ENCODE measurements at places on chromosomes 12 and 14.

- no peak for DNase-seq
Measured at GRCh38 chr12:16166563-16167470, 110.7 kb downstream of the SLC15A5 start.

DNA sequence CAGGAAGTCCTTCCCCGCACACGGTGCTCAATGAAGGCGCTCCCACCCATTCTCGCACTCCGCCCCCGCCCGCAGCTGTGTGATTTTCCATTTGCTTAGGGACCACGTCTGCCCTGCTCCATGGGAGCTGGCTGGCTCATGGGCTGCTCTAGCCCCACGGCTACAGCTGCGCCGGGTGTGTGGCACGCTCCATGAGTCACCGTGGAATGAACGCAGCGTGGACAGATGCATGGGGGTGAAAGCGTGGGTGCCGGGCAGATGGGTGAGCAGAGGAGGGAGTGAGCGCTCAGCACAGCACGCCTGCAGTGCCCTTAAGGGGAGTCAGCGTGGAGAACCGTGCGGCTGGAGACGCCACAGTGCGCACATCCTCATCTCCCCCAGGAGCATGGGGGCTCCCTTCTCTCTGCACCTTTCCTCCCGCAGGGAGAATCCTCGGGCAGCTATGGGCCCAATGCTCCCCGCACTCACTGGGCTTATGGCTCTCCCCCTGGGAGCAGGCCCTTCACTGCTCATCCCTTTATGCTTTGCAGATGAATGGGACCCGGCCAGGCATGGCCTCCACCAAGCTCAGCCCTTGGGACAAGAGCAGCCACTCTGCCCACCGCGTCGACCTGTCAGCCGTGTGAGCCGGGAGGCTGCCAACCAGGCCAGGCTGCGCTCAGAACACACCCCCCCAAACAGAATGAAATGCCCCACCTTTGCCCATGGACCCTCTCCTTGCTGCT lies 185.1 kb downstream of the ADGRD1 start:
- no peak for DNase-seq

DNA sequence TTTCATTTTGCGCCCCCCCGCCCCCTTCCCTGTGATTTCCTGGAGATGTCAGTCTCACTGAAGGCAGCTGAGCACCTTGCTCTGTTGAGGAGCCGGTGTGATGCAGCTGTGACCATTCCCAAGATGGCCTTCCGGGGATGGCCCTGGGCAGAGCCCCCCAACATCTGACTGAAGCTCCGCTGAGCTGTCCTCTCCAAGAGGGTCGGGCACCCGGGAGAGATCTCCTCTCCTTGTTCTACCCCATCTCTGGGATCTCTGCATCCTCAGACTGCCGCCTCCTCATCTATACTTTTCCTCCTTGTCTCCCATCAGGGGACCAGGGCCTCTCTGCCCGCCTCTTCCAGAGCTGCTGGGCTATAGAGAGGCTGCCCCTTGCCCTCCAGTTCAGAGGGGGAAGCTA lies 965 bp upstream of the SMOC1 start:
- DNase-seq = no peak

DNA sequence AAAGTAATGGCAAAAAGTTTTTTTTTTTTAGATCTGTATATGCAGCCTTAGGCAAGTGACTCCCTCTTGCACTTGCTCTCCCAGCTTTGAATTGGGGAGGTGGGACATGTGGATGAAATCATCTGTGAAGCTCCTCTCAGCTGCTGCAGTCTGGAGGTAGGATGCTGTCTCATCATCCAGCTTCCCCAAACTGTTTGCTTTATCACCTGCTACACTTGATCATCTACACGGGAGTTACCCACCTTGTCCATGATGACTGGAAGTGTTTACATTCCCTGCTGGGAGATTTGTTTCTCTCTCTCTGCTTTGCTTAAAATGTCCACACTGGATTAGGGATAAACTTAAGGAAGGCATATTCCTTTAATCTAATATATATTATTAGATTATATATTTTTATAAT lies 8.5 kb upstream of the FGF23 start:
- no peak for DNase-seq

GRCh38 chr12:5637698-5638097 lies 205.8 kb downstream of the NTF3 start:
- DNase-seq = no peak

DNA sequence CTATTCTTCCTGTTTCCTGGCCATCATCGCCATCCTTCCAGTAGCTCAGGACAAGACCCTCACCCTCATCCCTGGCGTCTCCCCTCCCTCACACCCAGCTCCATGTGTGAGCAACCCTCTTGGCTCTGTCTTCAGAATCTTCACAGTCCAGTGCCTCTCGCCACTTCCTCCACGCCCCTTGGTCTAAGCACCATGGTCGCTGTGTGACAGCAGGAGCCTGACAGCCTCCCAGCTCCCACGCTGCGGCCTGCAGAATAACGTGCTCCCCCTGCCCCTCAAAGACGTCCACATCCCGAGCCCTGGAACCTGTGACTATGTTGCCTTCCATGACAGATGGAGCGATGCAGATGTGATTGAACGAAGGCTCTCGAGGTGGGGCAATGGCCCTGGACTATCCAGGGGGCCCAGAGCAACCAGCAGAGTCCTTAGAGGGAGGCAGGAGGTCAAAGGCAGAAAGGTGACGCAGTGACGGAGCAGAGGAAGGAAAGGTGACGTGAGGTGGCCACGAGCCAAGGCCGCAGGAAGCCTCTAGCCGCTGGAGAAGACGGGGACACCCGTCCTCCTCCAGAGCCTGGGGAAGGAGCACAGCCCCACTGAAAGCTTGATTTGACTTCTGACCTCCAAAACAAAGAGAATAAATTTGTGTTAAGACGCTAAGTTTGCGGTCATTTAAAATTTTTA lies 139.8 kb downstream of the CALM1 start:
- DNase-seq = no peak

DNA sequence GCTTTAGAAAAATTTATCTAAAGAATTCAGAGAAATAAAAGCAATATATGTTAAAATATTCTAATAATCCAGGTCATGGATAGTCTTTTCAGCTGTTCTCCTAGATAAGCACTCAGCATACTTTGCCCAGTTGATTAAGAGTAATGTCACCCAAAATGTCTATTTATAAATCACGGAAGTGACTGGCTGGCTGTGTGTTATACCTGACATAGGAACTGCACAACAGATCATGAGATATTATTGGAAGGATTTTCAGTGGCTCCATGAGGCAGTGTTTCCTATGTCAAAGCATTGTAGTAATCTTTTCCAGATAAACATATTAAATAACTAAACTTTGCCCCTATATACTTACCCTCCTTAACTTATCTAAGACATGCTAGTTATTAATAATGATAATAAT lies 128.8 kb downstream of the ITPR2 start:
- DNase-seq = no peak

DNA sequence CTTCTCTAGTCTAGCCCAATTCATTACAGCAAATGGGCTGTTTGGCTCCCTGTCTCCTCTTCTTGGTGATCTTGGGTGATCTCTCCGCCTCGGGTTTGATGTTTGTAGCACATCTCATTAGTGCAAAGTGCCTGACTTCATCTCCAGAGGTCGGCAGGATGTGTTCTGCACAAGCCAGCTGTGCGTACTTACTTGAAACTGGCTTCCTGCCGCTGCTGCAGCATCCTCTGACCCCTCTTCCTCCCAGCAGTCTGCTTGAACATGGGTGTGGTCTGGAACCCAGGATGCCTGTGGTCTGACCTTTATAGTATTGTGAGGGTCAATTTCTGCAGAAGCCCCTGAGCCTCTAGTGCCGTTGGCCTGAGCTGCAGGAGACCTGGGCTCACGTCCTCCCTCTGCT lies 99.2 kb downstream of the BEGAIN start:
- DNase-seq = no peak

- no peak for DNase-seq
Measured at GRCh38 chr12:93889516-93890212, 212.5 kb downstream of the CRADD start.

- DNase-seq = no peak
Measured at GRCh38 chr14:101506926-101507835, 54.1 kb upstream of the DIO3 start.

- DNase-seq = no peak
Measured at GRCh38 chr12:119258556-119258955, 76.0 kb upstream of the CCDC60 start.

DNA sequence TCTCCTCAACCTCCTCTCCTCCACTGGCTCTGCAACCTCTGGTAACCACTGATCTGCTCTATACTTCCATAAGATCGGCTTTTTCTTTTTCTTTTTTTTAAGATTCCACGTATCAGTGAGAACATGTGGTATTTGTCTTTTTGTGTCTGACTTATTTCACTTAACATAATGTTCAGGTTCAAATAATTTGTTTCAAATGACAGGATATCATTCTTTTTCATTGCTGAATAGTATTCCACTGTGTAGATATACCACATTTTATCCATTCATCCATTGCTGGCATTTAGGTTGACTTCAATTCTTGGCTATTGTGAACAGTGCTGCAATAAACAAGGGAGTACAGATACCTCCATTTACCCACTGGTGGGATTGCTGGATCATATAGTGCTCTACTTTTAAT lies 40.5 kb downstream of the NCKAP5L start:
- no peak for DNase-seq

- no peak for DNase-seq
Measured at GRCh38 chr12:87119713-87120112, 863.5 kb upstream of the MGAT4C start.

- DNase-seq = no peak
Measured at GRCh38 chr14:38367922-38368321, 112.0 kb upstream of the CLEC14A start.
